ENCODE measurements at places on chromosomes 5 and 9.

- DNase-seq: no peak
These were observed 27.5 kb downstream of the ADGRD2 start for GRCh38 chr9:124477648-124478285.

DNA sequence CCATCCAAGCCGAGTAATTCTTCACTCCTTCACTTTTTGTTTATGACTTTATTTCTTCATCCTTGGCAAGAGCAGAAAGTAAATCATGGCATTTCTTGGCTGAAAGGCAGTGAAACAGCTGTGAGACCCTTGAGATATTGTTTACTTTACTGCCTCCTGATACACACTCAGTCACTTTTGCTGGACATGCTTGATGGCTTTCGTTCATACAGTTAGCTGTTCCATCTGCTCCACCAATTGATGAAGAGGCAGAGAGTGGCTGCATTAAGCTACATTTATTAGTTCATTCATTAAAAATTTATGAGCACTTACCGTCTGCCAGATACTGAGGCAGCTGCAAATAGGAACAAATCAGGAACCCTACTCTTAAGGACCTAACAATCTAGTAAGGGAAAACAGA lies 184.4 kb upstream of the OR13F1 start:
- DNase-seq: no peak

DNA sequence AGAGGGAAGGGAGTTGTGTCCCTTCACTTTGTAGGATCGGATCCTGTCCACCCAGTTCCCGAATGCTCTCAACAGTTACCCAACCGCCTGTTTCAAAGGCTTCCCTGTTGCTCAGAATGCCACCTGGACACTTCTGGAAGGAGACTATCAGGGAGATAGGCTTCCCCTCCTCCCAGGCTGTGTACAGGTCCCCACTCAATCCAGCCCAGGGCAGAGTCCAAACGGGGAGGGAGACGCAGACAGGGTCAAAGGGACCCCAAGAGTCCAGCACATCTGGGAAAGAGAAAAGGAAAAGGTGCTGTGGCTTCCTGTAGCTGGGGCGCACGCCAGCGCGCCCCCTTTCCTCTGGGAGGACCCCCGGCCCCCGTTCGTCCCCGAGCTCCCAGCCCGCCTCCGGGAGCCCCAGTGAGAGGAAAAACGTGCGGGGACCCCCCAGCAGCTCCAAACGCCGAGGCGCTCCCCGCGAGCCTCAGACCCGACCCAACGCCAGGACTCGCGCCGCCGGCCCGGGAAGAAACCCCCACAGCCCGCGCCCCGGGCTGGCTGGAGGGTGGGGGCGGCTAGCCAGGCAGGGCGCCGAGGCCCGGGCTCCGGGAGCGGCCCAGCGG lies 640 bp downstream of the SURF4 start:
- DNase-seq: no peak

GRCh38 chr5:126508962-126509279 lies 85.7 kb downstream of the GRAMD2B start:
- peak; percentile 56 for DNase-seq

DNA sequence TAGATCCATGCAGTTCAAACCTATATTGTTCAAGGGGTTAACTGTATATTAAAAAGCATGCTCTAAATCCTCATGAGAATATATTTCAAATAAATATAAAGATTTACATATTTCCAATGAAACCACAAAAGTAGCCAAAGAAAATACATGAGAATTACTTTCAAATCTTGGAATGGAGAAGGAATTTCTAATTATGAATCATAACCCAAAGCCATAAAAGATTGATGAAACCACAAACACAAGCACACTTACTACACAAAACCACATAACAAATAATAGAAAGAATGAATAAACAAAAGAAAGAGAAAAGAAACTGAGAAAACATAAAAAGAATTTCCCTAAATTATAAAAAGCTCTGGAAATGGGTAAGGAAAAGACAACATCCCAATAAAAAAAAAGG lies 16.0 kb downstream of the ERP44 start:
- DNase-seq: no peak

DNA sequence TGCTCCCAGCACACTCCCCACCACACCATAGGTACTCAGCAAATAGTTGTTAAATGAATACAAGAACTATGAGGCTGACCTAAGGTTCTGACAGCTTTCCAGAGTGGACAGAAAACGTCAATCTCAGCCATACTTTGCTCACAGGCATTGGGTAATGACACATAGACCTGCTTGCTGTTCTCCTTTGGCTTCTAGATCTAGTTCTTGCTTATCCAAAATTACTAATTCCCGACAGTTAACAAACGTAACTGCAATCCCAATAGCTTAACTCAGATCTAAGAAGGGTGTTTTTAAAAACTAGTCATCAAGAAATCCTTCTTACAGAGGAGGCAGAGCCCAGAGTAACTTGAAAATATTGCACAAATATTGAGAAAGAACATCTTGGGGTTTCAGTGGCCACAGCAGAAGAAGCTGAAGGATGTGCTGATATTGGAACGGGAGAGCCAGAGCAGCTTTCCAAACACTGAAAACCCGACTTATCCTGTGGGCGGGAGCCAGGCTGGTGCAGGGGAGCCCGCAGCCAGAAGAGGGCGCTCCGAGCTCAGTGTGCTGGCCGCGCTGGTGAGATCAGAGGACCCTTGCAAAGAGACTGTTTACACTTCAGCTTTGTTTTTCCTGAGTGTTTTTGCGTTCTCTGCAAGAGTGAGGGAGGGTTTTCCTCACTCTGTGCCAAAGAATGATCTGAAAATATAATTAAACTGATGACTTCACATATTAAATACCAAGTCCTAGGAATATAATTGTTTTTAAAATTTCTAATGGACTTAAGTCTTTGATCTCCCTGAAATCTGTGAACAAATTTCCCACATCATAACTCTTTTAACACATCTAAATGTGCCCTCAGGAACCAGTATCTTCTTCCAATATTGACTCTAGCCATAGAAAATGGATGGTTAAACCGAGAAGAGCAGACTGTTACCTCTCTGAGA lies 30.3 kb downstream of the FGF1 start:
- DNase-seq: peak; percentile 55

DNA sequence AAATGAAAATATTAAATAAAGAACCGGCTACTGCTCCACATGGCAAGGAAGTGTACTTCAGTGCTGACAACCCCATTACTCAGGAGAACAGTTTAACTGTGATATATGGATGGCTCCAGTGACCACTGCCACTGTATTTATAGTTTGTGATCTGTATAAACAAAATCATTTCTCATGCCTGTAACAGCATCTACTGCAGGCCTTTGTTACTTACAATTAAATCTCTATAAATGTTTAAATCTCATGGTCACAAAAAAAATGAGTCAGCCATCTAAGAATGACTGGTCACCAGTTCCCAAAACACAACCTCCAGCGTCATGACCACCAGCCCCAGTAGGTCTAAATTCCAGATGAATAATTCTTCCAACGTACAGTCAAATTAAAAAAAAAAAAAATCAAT lies 24.6 kb downstream of the SERINC5 start:
- no peak for DNase-seq

GRCh38 chr5:96381526-96381925 lies 51.5 kb downstream of the PCSK1 start:
- no peak for DNase-seq

GRCh38 chr9:72485821-72486593 lies 35.4 kb upstream of the TMC1 start:
- DNase-seq: no peak

GRCh38 chr5:169279125-169279524 lies 21.8 kb downstream of the SLIT3 start:
- no peak for DNase-seq

DNA sequence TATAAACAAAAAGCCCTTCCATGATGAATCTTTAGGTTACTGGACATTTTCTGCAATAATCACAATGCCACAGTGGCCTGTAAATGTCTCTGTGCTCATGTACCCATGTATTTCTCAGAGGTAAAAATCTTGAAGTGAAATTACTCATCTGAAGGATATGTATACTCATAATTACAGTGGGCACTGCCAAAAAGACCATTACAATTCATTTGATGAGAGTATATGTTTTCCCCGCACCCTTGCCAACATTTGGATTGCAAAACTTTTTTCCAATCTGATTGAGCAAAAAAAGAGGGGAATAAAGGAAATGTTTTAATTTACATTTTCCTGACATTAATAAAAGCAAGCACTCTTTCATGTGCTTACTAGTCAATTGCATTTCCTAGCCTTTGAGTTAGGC lies 110.5 kb downstream of the EPB41L4A start:
- DNase-seq: no peak

DNA sequence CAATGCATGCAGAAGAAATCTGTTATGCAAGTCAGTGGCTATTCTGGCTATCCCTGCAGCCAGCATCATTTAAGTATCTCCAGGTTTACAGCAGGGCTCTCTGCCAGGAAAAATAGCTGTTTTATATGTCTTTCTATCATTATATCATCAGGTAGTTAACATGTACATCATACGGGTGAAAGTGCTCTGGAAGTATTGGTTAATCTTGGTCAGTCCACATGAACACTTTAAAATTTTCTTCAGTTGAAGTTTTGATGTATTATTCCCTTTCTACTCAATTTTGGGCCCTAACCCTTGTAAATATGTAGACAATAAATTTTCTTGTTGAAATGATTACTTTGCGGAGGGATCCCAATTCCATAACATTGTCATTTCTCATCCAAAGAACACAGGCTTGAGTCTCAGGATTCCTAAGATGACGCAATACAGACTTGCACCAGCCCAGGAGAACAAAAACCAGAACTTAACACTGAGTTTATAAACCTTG lies 67.5 kb downstream of the SEMA6A start:
- DNase-seq: no peak

DNA sequence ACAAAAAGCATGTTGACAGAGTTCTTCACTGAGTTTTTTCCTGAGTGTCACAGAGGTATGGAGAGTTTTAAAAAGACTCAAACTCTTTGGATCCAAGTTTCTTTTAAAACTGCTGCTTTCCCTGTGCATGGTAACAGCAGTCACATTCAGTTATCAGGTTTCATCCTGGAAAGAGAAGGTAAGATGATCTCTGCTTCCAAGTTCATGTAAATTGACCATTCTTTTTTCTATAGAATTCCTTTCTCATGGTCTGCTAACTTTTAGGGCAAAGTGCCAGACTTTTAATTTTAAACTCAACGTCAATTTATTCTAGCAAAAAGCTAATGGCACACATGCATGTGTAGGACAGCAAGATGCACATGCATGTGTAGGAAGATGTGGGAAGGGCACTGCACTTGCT lies 52.5 kb upstream of the PRLR start:
- DNase-seq: no peak

DNA sequence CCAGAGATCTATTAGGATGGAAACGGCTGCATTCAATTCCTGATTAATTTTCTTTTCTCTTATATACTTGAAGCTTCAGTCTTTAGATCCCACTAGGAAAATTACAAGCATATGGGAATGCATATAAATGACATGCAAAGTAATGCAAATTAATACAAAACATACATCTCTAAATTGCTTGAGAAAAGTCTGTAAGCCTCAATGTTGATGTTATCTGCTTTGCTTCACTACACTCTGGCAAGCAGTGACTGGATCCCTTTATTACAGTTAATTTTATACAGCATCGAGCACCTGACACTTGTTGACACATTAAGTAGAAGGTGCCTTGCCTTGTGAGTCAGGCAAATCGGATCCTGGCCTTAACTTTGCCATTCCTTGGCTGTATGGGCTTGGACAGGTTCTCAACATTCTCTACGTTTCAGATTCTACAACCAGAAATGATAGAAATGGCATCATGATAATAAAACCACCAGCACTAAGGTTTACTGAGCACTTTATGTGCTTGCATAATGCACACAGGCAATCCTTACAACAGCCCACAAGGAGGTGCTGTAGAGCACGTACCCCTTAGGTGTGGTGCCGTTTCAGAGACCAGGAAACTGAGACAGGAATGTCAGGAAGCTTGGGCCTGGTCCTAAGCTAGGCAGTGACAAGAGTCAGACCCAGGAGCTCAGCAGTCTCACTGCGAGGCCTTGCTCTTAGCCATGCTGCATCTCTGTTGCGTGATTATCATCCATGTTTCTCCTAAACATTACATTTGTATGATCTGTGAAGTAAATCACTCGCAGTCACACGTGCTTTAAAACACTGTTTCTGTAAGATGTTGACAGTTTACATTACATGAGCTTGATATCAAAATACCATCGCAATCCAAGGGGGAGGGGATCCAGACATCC lies 2.7 kb downstream of the GCNT4 start:
- DNase-seq: peak; percentile 61

- no peak for DNase-seq
These were observed 180.4 kb upstream of the TRIM32 start for GRCh38 chr9:116506685-116507084.

DNA sequence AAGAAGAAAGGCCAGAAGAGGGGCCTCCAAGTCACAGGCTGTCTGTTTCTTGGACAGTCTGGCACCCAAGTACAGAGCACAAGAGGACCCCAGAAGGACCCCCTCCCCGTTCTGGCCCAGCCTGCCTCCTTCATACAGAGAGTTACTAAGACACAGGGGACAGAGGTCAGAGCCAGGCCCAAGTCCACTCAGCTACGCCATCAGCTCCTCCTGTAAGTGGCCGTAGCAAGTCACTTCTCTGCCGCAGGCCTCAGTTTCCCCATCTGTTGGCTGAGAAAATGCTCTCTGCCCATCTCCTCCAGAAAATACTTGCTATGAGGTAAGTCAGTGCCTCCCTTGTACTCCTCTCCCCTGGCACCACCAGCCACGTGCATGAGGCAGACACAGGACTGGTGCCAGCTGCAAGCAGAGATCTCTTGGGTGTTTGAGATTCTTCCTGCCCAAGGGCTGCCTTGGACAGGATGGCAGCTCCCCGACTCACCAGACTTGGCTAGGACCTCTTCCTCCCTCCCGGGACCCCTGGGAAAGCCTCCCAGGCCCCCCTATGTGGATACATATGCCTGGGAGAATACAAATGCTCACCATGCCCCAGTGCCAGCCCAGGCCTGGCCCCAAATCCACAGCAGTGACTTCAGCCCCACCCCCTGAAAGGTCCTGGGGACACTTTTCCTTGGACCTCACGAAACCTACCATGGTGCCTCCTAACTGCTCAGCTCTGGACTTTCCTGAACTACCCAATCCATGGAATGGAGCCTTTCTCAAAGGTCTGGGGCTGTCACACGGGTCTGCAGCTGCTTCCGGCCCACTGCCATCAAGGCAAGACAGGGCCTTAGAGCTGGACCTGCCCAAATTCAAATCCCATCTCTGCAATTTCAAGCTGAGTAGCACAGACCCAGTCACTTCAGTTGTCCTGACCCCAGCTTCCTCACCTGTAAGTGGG lies 5.1 kb downstream of the EEIG1 start:
- no peak for DNase-seq

- no peak for DNase-seq
These were observed 138.4 kb downstream of the EGFLAM start for GRCh38 chr5:38396766-38397165.

GRCh38 chr9:134618833-134619447 lies 22.7 kb upstream of the COL5A1 start:
- DNase-seq: no peak

- no peak for DNase-seq
These were observed 9.9 kb downstream of the C9orf40 start for GRCh38 chr9:74942801-74943200.

DNA sequence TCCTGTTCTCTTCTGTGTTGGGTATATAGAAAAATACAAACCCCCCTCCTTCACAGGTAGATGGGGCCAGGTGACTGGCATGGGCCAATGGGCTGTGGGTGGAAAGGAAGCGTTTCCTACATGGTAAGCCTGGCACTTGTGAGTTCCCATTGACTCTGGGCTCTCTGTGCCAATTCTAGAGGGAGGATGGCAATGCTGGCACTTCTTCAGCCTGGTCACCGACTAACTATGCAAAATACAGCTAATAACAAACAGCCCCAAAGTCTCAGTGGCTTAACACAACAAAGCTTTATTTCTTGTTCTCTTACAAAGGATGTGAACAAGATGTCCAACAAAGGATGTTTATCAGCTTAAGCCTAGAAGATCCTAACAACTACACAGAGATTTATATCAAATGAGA lies 258.1 kb downstream of the SYK start:
- no peak for DNase-seq
